SK-N-MC (cell line): ENCODE measurements at places on chromosomes 4 and X.

GRCh38 chr4:147207911-147208310 lies 262.2 kb upstream of the TTC29 start:
- no peak for DNase-seq

DNA sequence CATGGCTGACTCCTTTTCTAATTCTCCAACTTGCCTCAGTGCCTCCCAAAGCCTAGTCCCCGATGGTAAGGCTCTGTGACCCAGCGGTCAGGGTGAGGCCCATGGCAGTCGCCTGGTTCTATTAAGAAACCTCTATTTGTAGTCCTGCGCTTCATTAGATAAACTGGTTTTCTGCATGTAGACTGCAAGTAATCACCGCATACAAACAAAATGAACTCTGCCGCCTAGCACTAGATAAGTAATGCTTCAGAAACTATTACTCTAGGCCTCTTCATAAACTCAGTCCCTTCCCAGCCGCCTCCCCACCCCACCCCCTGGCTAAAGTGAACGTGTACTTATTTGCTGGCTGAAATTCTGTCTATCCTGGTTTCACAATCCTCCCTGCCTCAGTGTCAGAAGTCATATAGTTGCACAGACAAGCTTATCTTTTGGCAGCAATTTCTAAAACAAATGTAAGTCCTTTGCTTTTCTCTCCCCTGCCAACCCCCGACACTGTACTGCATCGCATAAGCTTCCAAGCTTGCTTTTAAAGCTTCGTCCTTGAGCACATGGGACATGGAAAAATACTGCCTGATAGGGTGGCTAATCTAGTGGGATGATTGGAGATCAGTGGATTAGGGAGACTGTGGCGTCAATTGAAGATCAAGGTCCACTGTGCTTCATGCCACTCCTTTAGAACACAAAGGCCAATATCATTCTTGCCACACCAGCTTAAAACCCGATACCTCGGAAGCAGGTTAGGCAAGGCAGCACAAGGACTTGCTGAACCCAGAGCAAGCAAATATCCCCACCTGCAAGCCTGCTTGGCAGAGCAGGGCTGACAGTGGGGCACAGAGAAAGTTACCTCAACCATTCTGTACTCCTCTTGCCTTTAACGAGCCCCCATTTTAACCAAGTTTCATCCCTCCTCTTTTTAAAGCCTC lies 125.8 kb downstream of the IRF2 start:
- no peak for DNase-seq

DNA sequence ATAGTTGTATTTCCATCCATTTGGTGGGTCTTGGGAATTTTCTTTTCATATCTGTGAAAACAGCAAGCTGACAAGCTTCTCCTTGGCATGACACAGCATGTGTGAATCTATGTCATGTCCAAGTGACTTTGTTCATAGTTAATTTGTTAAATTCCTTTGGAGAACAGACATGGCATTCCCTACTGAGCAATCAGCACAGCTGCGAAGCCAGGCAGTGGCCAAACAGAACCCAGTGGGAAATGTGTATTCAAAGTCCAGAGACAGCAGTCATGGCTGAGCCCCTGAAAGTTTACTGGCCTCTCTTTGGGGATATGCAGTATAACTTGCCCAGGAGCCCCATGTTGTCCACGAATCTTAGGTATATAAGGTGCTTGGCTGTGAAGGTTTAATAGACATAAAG lies 474.7 kb downstream of the NKX6-1 start:
- DNase-seq: no peak

- DNase-seq: no peak
Measured at GRCh38 chr4:41160012-41160789, 54.1 kb downstream of the APBB2 start.

GRCh38 chr4:5881340-5881739 lies 11.5 kb downstream of the CRMP1 start:
- no peak for DNase-seq

DNA sequence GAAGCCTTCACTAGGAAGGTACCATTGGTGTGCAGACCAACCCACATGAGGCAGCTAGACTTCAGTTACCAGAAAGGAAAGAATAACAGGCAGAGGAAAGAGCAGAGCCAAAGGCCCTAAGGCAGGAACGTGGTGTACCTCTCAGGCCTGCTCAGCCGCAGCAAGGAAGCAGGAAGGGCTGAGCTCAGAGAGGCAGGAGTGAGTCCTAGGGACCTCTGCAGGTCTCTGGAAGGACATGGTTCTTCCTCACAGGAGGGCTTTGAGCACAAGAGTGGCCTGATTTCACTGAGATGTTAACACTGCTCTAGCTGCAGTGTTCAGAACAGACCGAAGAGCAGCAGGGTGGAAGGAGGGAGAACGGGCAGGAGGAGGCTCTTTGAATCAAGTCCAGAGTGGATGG lies 124.6 kb downstream of the DCHS2 start:
- no peak for DNase-seq

- DNase-seq: no peak
Measured at GRCh38 chrX:24999511-24999910, 16.3 kb downstream of the ARX start.
